NCI-H1092 (cell line): ENCODE measurements at places on chromosomes 3 and 15.

GRCh38 chr3:28053759-28054158 lies 187.7 kb upstream of the CMC1 start:
- DNase-seq, result no peak

GRCh38 chr15:68561171-68561900 lies 17.5 kb upstream of the CORO2B start:
- no peak for DNase-seq

DNA sequence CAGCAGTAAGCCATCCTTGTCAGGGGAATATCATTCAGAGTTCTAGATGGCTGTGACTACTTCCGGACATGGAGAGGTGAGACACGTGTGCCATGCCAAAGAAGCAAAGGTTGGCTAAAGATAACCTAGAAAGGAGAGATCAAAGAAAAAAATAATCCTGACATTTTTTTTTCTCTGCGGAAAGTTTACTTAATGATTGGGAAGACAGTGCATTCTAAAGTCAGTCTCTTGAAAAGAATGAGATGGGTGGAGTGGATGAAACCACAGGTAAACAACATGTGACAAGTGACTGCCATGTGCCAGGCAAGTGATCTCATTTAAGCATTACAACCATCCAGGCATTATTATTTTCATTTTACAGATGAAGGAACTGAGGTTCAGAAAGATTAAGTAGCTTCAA lies 436.6 kb downstream of the SOX2 start:
- no peak for DNase-seq

DNA sequence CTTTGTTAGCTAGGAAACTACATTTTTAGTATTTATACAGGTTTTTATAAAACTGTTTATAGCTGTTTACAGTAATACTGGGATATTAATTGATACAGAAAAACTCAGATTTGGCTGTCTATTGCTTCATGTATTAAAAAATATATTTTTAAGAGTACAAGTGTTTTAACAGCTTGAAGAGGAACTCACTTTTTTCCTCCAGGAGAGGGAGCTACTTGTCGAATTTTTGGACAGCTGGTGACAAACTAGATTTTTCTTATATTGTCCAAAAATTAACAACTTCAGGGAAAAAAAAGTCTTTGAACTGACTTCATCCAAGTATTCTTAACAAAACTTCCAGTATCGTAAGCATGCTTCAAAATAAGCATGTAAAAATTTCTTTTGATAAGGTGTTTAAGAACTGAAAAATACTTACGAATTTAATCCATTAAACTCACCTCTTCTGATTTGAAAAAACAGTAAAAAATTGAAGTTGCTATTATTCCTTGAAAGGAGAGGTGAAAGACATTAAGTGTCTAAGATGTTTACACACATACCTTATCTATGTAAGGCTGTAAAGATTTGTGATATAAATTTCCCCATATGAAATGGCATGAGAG lies 4.0 kb downstream of the DIPK2A start:
- DNase-seq, result no peak

- no peak for DNase-seq
Measured at GRCh38 chr3:190017521-190018288, 103.0 kb downstream of the P3H2 start.

- no peak for DNase-seq
Measured at GRCh38 chr15:86001200-86001599, 78.5 kb upstream of the AGBL1 start.

DNA sequence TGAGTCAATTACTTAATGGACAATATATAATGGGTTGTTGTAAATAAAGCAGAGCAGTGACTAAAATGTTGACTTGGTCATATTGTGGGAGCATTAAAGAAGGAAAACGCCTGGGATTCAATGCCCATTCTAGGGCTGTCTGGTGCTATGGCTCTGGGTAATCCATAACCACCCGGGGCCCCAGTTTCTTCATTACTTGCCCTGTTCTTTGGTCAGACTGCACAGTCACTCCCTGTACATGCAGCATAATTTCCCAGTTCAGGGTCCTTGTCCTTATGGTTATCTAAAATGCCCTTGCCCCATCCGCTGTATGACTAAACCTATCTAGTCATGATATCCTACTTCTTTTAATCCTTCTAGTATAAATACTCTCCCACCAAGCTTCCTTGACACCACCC lies 27.5 kb upstream of the DENND4A start:
- no peak for DNase-seq

DNA sequence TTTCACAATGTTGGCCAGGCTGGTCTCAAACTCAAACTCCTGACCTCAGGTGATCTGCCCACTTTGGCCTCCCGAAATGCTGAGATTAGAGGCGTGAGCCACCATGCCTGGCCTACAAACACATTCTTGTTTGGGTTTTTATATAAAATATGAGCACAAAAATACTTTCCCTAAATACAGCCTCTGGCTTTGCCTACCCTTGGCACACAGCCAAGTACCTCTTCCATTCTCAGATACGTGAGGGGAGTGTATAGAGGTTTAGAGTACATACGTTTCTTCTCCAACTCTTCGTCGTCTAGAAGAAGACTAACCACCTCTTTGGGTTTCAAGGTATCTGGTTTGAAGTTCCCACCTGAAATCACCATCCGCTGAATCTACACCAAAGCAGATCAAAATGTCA lies 33.5 kb downstream of the CHAC1 start:
- DNase-seq, result no peak

DNA sequence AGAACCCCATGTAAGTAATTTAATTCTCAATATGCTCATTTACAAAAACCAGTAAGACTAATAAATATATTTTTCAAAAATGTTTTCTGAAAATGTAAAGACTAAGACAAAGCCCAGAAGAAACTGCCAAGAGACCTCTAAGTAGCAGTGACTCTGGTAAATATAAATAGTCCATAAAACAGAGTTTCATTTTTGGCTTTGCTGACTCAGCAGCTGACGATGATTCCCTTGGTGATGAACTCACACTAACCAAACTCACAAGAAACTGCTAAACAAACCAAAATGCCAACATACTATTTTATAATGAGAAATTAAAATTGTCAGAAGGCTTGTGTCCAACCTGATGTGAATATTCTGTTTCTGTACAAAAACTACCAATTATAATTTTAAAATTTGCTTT lies 31.5 kb upstream of the IMPG2 start:
- DNase-seq, result no peak

DNA sequence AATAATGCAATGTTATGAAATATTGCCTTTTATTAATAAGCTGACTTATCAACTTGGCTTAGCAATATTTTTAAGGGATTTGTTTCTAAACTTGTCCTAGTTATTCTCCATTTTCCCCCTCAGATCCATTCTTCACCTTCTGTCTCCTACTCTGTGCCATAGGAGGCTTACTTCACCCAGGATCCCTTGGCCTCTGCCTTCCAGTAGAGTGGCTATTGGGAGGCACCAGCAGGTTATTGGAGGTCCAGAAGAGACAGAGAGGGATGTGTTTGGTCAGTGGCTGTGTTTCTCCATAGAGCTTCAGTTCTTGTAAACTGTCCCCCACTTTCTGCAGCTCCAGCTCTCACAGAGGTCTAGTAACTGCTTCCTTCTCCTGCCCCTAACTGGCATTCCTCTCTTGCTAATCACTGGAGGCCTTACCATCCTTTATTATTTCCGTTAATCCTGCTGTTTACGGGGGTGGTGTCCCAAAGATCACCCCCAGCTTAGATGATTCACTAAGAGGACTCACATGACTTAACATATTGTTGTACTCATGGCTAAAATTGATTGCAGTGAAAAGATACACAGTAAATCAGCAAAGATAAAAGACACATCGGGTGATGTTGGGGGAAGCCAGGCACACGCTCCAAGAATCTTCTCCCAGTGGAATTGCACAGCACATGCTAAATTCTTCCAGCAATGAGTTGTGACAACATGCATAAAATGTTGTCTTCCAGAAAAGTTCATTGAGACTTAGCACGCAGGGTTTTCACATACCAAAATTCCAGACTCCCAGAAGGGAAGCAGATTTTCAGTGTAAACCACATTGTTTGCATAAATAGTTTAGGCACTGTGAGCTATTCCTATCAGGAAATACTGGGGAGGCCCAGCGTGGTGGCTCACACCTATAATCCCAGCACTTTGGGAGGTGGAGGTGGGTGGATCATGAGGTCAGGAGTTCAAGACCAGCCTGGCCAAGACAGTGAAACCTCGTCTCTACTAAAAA lies 67.5 kb downstream of the RPL22L1 start:
- no peak for DNase-seq

DNA sequence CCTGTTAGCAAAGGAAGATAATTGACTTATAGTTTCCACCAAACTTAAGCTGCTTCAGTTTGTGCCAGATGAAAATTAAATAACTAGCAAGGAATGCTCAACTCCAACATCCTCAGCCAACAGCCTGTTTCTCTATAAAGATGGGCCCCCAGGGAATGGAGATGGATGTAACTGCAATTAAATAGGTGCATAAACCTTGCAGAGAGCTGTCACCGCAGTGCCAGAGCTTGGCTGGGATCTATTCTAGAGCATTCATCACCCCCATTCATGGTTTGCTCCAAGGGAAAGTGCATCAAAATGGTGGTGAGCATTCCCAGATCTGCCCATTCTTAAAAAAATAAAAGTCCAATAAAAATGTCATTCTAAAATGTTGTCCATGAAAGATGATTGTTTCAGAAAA lies 19.7 kb upstream of the RORA start:
- DNase-seq, result no peak

DNA sequence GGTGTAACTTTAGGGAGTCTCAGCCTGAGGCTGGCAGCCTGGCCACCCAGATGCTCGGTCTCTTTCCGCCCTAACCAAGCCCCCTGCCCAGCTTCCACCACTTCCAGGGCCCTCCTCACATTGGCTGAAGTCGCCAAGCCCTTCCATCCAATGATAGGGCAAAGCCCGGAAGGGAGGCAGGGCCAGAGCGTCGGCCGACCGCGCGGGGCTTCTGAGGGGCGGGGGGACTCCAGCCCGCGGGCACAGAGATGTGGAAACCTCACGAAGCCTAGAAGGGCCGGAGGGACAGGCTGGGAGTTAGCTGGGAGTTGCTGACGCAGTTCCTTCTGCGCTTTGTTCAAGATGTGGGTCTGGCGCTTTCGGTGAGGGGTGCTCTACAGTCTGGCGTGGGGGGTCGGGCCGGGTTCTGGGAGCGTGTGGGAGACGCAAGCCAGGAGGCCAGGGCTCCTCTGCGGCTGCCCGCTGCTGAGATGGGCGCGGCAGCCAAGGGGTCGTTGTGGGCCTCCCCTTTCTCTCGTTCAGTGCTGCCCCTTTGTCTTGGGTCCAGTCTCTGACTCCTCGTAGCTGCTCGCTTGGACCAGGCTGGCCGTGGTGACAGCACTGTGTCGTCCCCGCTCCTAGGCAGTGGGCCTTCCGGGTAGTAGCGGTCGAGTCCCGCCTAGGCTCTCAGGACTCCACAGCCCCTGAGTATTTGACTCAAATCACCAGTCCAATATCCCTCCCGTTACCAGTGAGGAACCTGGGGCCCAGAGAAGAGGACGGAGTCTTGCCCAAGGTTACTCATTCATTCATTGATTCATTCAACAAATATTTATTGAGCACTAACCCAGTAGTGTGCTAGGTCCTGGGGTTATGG lies at the start of gene ZNF660:
ZNF660 (plus strand) TSS at position 319 of the 856 bp plus-strand sequence. CDS start 9,230 bp downstream, outside the sequence.
- peak; percentile 82 for DNase-seq

DNA sequence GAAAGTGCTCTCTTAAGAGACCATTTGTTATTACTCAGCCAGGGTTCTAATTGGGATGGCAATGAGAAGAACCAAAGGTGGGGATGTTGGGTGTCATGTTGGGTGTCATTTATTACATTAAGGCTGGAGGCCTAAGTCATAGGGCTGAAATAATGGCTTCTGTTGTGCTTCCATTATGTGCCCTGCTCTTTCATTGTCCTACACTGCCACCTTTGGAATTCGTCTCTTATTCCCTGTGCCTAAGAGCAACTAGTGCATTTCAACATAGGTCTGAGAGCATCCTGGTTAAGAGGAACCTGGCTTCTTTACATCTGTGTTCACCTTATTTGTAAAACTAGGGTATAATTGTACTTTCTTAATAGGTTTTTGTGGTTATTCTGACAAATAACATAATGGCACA lies 32.2 kb downstream of the RIOX2 start:
- no peak for DNase-seq

DNA sequence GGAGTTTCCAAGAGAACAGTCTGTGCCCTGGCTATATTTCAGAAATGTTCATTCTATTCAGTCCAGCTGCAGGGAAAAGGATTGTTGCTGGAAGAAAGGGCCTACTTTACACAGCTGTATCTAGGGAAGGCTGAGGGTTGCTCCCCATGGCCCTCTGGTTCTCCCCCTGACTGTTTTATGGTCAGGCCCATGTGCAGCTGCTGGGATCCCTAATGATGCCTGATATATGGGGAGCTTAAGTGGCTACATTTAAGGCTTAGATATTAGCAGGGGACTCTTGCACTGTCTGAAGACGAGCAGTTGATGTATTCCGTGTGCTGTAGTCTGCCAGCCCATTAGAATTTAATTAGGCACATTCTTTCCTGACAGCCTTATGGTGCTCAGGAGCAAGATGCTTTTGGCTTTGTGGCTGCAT lies 72.0 kb downstream of the FAM43A start:
- DNase-seq, result no peak

GRCh38 chr15:69573815-69574475 lies 121.3 kb downstream of the RPLP1 start:
- DNase-seq, result no peak

DNA sequence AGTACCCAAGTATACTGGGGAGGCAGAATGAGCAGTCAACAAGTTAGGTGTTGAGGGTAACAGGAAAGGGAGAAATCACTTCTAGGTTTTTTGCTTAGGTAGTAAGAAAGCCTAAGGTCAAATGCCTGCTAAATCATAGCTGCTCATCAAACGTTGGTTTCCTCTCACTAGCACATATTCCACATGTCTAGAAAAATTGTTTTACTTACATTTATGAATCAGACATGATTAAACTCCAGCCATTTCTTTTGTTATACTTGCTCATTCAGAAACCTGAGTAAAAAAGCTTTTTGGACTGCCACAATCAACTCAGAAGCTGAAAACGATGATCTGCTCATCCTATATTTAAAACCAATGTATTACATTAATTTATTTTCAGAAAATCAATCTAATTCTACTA lies 40.2 kb downstream of the SLC9A9 start:
- no peak for DNase-seq

DNA sequence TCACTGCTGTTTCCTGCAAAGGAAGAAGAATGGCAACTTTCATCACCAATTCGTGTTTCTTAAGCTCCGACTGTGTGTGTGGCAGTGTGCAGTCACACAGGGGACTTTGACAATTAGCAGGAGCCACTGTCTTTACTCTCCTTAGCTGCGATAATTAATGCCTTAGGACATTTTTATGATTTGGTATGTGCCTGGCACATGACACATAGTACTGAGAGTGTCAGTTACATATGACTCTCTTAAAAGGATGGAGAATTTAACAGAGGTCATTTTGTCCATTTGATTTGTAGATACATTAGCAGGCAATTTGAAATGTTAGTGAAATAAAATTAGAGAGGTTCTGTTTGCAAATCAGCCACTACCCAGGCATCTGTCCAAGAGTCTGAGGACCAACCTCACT lies 128.9 kb upstream of the VEPH1 start:
- no peak for DNase-seq

- no peak for DNase-seq
Measured at GRCh38 chr3:42635111-42635510, 18.4 kb upstream of the ZBTB47 start.

- no peak for DNase-seq
Measured at GRCh38 chr15:45111390-45112142, 2.4 kb downstream of the DUOX2 start.

- no peak for DNase-seq
Measured at GRCh38 chr3:50137531-50137930, 17.6 kb upstream of the SEMA3F start.
